NCI-H1436 (cell line): ENCODE measurements at places on chromosomes 3 and 15.
A peak's percentile ranks its signal among the peaks of the same experiment; 100 is the strongest.

GRCh38 chr3:122353893-122354401, 28.9 kb downstream of the CSTA start:
- no peak for DNase-seq

DNA sequence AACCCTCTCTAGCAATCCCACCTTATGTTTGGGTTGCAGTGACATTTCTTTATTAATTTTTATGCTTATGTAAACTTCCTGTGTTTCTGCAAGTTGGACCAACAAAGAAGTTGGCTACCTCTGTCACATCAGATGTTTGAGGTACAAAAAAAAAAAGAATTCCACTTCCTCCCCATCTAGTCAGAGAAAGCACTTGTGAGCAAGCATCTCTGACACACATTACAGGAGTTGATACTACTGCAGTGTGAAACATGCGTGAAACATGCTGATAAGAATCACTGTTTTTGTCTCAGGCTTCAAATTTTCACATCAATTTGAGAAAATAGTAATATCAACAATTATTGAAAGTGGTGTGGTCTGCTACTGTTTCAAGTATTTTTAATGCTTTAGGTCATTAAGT, 1.3 kb downstream of the SCAANT1 start:
- no peak for DNase-seq

DNA sequence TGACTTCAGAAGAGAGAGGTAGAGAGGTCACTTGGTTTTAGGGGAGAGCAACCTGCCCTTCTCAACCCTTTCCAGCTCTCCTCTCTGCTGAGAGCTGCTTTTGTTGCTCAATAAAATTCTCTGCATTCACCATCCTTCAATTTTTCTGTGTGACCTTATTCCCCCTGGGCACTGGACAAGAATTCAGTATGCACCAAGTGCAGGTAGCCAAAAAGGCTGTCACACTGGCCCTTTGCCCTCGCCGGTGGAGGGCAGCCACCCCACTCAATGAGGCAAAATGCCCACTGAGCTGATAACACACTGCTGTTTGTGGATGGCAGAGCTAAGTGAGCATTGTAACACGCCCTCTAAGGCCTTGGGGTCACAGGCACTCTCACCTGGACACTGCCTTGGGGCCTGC, 12.9 kb downstream of the PGBD4 start:
- no peak for DNase-seq

- no peak for DNase-seq
These were observed 23.6 kb downstream of the MEGF11 start for GRCh38 chr15:66229790-66230465.

DNA sequence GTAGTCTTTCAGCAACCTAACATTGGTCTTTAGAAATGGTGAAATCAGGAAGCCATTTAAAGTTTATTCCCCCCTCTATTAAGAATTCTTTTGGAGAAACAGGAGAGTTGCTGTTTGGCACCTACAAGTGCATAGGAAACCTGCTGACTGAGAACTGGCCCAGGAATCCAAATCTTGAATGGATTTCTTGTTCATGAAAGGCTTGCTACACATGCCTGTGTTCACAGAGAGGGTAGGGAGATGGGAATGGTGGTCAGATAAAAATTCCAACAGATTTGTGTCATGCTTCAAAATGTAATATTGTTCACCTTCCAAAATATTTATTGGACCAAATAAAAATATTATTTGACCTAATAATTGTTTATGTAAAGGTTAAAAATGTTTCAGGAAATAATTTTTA, 24.2 kb upstream of the ZPLD1 start:
- no peak for DNase-seq

- no peak for DNase-seq
These were observed 49.1 kb downstream of the TRANK1 start for GRCh38 chr3:36895496-36896409.

GRCh38 chr3:5140839-5141238, 18.7 kb downstream of the ARL8B start:
- no peak for DNase-seq

GRCh38 chr3:115512565-115513415, 110.5 kb upstream of the GAP43 start:
- DNase-seq, result peak; percentile 75

GRCh38 chr3:134897391-134898141, 102.5 kb downstream of the EPHB1 start:
- DNase-seq, result no peak

- DNase-seq, result no peak
These were observed 61.8 kb downstream of the ZBBX start for GRCh38 chr3:167318306-167318705.

- no peak for DNase-seq
These were observed 81.0 kb downstream of the CDC25A start for GRCh38 chr3:48107227-48107626.

- no peak for DNase-seq
These were observed 72.3 kb downstream of the TAMM41 start for GRCh38 chr3:11774296-11774877.

GRCh38 chr15:69871511-69872134, 226.1 kb downstream of the TLE3 start:
- DNase-seq, result no peak

DNA sequence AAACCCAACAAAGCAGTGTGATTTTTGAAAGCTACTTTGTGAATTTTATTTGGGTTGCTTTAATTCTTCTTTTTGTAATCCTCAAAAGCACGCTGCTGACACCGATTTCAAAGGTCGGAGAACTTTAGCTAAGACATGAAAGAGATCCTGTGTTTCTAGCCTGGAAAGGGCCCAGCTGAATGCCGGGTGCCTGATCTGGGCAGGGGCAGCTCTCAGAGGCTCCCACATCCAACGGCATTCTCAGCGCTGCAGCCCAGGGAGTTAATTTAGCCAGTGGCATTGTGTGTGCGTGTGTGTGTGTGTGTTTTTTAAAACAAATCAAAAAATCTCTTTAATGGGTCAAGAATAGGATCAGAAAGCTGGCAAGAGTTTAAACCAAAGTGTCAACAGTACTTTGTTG, 6.6 kb downstream of the RBP1 start:
- no peak for DNase-seq

DNA sequence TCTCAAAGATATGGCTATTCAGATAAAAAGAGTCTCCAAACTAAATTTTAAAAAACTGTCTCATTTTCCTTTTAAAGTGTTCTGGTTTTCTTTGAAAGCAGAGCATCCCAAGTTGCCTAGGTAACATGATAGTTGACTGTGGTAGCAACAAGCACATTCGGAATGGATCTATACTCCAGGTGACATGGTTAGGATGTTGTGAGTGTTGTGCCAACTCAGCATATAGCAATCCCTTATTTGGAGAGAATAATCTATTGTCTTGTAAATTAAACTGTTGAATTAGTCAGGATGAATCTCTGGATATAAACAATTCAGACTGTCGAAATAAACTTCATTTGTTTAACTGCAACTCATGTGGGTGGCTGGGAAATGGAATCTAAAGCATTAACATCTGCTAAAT, 418.6 kb downstream of the TUSC7 start:
- no peak for DNase-seq

- no peak for DNase-seq
These were observed 3.3 kb downstream of the P2RY14 start for GRCh38 chr3:151275091-151275490.

GRCh38 chr3:172181932-172182586, 142.7 kb downstream of the FNDC3B start:
- no peak for DNase-seq

GRCh38 chr15:97146929-97147870, 813.3 kb upstream of the ARRDC4 start:
- no peak for DNase-seq

- no peak for DNase-seq
These were observed 154.4 kb downstream of the PGPEP1L start for GRCh38 chr15:98853161-98853560.

DNA sequence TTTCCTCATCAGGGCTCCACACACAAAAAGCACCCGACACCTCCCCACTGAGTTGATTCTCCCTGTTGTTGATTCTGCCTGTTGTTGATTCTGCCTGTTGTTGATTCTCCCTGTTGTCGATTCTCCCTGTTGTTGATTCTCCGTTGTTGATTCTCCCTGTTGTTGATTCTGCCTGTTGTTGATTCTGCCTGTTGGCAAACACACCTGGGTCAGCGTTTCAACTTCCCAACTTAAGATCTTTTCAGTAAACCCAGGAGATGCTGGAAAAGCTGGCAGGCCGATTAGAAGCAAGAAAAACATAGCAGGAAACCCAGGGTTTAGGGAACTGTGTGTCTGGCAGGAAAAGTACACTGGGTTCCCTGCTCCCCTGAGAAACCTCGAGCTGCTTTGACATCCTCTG, 47.9 kb downstream of the TNK2 start:
- DNase-seq, result no peak

- no peak for DNase-seq
These were observed 11.7 kb downstream of the EDEM1 start for GRCh38 chr3:5198986-5199731.

- DNase-seq, result no peak
These were observed 254.6 kb upstream of the SOX14 start for GRCh38 chr3:137509354-137510045.

DNA sequence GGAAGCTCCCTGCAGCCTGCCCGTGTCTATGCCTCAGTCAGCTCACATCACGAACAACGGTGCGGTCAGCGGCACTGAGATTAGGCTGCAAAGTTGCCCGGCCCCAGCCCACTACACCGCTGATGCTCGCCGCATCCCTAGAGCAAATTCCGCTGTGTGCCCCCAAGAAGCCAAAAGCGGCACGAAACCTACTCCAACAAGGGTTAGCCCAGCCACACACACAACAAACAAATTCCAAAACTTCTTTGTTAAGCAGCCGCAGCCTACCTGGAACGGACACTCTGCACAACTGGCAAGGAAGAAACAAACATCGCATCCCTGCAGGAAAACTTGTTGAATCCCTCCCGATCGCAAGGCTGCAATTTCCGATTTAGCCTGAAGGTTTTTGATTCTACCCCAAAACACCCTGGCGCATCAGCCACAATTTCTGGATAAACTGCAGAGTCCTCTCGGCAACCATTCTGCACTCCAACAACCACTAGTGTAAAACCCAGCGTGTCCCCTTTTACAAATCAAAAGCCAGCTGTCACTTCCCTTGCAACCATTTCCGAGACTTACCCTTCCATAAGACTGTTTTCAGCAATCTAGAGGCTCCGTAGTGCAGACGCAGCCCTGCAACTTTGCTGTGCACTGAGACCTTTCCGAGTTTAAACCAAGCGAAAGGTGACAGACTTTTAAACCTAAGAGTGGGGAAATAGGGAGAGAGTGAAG, 449 bp downstream of the ROBO1 start:
- no peak for DNase-seq

DNA sequence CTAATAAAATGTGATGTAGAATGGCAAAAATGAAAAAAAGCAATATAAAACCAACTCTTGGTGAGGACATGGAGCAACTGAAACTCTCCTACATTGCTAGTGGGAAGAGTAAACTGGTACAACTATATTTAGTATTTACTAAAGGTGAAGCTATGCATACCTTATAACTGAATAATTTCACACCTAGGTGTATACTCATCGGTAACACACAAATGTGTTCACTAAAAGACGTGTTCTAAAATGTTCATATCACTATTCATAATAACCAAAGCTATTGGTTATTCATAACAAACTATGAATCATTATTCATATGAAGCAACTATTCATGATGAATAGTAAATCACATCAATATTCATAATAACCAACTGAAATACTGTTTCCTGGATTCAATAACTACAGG, 1030.3 kb downstream of the ROBO2 start:
- DNase-seq, result no peak

DNA sequence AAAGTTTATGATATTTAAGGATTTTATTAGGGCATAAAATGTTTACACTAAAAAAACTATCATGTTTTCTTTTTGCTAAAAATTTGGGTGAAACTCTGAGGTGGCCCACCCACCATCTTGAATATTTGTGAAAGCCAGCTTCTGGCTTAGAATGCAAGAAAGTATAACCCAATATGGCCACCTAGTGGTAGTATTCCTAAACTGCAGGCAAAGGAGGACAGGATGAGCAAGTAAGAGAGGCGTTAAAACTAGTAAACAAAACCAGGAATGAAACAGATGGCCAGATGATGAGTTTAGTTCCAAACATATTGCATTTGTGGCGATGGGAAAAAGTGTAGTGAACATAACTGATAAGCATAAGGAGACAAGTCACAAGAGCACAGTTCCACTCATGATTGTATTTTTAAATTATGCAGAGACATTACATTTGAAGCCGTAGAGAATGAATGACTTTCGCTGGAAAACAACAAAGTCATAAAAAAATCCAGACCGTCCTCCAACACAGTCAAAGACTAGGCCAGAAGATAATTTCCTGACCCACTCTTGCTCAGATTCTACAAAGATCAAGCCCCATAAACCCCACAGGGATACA, 103.3 kb upstream of the PRTG start:
- peak; percentile 51 for DNase-seq

DNA sequence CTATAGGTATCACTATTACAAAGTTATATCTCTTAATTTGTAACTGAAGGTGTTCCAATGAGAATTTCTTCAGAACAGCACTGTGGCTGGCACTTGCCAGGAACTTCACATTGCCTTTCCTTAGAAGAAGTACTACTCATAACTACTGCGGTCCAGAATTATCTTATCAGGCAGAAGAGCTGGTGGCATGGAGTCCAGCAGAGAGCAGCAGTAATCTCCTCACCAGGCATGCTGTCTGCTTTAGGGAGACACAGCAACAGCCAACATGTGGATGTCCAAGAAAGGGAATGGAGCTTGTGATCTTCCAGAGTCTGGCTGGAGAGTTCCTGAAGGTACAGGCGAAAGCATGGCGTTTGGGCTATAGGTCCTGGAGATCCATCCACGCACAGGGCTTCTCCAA, 919.7 kb upstream of the NR2F2 start:
- no peak for DNase-seq

DNA sequence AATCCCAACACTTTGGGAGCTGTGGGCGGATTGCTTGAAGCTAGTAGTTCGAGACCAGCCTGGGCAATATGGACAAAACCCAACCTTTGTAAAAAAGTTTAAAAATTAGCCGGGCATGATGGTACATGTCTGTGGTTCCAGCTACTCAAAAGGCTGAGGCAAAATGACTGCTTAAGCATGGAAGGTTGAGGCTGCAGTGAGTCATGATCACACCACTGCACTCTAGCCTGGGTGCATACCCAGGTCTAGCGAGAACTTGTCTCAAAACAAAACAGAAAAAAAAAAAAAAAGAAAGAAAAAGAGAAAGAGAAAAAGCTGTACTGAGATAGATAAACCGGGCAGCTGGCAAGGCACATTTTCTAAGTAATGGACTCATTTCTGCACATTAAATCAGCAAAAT, 10.6 kb downstream of the ARPP19 start:
- DNase-seq, result no peak

DNA sequence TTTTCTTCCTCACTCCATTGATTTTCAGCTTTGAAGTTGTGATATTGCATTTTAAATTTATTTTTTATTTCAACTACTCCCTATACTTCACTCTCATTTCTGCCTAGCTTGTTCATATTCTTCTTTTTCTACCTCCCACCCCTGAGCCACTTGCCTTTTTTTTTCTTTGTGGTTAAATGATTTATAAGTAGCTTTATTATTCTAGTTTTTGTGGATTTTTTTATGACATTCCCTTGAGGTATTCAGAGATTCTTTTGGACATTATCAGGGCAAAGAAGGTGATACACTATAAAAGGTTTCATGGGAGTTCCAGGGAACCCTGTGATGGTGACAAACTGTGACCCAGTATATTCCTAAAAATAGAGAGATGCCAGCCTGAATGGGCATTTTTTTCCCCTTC, 3.3 kb downstream of the C15orf61 start:
- DNase-seq, result no peak
